D721Med (cell line): ENCODE measurements at places on chromosomes 2 and 18.

DNA sequence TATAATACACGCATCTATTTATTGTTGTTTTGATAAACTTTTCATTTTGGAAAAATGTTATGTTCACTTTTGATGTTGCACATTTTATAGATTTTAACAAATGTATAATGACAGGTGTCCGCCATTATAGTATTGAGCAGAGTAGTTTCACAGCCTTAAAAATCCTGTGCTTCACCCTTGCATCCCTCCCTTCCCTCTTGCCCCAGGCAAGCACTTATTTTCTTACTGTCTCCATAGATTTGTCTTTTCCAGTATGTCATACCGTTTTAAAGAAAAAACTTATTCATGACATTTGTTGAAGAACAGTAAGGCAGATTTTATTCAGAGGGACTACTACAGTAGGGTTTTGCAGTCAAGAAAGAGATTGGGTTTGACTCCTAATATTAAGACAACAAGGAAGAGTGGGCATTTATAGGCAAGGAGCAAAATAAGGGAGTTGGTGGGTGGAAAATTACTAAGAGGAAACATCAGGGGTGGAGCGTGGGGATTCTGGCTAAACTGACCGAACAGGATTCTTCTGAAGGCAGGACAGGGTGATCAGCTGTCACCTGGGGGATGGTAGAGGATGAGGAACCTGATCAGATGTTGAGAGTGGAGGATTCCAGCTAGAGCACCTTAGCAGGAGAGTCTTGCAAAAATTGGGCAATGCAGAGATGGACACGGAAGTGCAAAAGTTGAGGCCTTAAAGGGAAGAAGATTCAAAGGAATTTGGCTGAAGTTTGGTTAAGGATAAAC is 108.8 kb downstream of the NCK2 start:
- DNase-seq: no peak

DNA sequence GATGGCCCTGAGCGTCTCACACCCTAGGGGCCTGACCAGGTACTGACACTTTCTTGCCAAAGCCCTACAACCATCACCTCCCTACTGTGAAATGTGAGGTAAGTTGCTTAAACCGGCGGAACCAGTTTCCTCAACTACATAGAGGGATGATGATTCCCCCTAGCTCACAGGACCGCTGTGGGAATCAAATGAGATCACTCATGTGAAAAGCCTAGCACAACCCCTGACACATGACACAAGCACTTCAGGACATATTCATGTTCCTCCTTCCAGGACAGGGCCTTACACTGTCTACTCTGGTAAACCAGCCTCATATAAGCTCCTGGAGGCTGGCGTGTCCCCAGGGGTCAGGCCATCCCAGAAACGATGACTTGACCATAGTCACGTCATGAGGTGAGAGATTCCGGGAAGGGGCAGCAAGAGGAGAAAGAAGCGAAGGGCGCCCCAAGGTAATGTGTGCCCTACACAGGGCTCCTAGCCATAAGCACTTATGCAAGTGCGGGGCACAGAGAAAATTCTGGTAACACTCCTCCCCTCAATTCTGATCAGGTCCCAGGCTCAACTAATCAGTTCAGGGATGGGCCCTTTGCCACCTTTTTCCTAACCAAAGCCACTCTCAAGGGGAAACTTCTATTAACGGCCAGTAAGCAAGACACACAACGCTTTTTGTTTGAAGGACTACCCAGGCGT is 49.5 kb downstream of the C2orf42 start:
- no peak for DNase-seq

GRCh38 chr2:105442056-105442455 is 43.2 kb upstream of the FHL2 start:
- no peak for DNase-seq

DNA sequence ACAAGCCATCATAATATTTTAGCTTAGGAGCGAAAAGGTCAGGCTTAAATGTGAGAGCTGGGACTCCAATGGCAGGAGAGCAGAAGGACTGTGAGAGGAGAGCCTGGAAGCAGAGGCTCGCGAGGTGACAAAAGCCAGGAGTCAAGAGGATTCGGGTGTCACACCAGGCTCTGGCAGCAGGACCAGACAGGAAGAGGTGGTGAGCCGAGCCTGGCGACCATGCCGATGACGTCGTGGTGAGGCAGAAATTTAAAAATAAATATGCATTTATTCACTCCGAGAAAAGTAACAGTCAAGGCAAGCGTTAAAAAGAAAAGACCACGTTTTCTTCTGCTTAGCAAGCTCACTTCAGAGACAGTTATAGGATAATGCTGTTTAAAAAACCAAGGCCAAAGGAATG is 31.3 kb upstream of the ZNF236 start:
- no peak for DNase-seq

GRCh38 chr18:4831791-4832375 is 365.2 kb downstream of the AKAIN1 start:
- DNase-seq: no peak

- no peak for DNase-seq
Observed at GRCh38 chr2:75589391-75590105, 28.8 kb upstream of the EVA1A start.

DNA sequence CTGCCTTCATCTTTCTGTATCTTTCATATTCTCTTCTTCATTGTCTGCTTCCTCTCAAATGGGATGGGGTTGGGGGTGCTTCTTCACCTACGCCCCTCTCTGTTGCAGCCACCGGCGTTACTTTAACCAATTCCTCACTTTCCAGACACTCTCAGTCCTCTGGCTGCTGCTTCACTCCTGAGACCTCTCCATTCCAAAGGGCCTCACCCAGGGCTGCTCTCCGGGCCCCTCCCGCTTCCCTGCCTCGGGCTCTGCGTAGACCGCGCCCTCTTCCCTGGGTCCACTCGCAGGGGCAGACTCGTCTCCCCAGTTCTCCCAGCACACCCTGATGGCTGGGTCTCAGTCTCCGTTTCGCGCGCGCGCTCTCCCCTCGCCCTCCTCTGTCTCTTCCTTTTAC is 926 bp downstream of the SERPINB8 start:
- DNase-seq: no peak

DNA sequence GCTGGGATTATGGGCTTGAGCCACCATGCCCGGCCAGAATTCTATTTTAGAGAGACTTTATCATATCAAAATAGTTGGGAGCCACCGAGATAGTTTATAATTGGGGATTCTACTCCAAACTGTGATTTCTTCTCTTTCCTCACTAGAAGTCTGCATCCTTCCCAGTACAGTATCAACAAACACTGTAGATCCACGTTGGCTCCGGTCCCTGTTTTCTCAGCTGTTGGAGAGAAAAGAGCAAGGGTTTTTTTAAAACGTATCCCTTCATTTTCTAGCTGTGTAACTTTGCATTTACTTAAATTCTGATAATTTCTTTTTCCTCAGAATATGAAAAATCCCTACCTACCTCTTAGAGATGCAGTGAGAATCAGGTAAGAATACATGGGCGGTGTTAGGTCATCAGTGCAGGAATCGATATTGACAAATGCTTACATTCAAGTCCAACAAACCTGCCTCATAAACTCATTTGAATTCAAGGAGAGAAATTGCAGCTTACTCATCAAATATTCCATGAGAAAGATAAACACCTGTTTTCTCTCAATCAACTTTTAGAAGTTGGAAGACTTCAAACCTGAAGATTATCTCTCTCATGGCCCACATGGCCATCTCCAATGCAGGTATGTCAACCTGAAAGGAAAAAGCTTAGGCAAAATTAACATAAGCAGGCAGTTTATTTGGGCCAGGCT is 17.7 kb upstream of the PDCL3 start:
- no peak for DNase-seq

DNA sequence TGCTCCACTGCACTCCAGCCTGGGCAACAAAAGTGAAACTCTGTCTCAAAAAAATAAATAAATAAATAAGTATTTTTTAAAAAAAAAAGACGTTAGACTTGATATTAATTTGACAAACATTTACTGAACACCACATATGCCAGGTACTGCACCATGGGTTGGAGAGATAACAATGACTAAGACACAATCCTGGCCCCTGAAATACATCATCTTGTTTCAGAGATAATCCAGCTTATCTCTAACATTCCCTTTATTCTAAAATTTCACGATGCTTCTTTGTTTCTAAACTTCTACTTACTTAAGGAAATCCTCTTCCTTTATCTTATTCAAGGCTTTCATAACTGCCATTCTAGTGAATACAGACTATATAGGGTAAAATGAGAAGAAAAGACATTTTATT is 55.0 kb upstream of the PEX13 start:
- DNase-seq: no peak

DNA sequence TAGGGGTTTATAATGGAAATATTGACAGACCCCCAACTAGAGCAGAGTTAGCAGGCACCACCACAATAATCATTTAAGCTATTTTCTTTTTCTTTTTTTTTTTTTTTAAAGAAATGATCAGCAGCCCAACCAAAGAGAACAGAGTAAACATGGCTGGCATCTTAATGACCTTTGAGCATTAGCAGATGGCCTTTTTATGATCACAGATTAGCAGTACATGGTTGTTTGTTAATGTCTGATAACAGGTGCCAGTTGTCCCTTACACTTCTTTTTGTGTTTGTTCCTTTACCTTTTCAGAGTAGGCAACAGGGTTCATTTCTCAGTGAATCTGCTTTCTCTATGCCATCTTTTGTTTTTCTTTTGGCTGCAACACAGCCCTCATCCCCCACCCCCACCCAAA is 747.0 kb downstream of the BCL11A start:
- no peak for DNase-seq

GRCh38 chr2:72750466-72750865 is 75.4 kb downstream of the EXOC6B start:
- DNase-seq: no peak

GRCh38 chr2:176817061-176817565 is 395.5 kb upstream of the HNRNPA3 start:
- DNase-seq: no peak

- DNase-seq: peak; percentile 84
Observed at GRCh38 chr2:121095257-121096080, 189.5 kb downstream of the TFCP2L1 start.

DNA sequence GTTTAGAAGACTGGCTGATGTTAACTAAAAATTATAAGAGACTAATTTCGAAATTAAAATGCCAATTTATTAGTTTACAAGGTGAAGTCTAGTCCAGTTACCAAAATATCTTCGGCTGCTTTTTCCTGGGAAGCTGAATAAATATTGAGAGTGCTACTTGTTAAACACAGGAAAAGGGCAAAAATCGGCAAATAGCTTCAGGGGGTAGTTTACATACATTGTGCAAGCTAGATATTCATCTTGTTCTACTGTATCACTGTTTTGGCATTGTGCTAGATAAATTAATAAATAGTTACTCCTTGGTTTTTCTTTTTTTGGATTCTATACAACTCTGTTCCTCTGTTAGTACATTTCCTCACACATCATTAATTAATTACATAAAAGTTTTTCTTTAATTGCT is 29.3 kb downstream of the NHEJ1 start:
- DNase-seq: no peak

DNA sequence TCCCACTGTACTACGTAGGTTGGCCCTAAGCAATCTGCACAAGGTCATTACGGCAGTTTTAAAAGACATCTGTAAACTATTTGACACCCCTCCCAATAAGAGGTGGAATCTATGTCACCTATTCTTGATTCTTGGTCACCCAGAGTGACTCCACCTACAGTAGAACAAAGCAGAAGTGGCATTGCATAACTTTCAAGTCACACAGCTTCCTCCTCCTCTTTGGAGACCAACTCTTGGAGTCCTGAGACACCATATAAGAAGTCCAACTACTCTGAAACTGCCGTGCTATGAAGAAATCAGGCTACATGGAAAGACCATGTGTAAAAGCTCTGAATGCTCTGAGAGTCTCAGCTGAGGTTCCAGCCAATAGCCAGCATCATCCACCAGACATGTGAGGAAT is 253.5 kb upstream of the CDH20 start:
- DNase-seq: no peak

DNA sequence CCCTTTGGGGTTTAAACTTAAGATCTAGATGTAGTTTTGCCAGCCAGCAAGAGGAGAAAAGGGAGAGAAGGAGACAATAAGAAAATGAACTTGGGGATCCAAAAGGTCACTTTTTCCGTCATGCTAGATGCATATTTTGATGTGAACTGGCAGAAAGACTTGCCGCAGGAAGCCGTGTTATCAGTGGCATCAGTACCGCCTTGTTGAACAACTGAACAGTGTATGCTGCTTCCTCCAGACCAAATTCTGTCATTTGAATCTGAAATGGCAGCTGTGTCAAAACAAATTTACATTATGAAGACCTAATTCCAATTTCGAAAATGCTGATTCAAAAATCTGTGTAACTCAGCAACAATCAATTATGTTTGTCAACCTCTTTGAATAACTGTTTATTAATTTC is 42.1 kb downstream of the TMEM200C start:
- no peak for DNase-seq

GRCh38 chr2:68877079-68877772 is 6.0 kb upstream of the BMP10 start:
- no peak for DNase-seq

- no peak for DNase-seq
Observed at GRCh38 chr2:9214873-9215272, 8.3 kb downstream of the ASAP2 start.

- DNase-seq: no peak
Observed at GRCh38 chr18:52826994-52827393, 487.0 kb downstream of the DCC start.

DNA sequence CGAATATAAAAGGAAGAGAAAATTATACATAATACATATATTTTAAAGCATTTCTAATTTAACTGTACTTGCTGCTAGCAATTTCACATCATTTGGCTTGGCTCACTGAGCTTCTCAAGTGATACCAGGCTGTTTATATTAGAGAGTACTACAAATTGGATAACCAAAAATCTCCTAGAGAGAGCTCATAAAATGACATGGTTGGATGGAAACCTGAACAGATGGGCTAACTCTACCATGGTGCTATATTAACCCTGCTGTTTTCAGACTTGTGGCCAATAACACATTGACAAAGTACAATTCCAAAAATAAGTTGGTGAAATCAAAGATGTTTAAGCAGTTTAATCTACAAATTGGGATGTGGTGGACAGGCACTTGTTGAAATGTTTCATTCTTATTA is 364.4 kb upstream of the GCFC2 start:
- no peak for DNase-seq

DNA sequence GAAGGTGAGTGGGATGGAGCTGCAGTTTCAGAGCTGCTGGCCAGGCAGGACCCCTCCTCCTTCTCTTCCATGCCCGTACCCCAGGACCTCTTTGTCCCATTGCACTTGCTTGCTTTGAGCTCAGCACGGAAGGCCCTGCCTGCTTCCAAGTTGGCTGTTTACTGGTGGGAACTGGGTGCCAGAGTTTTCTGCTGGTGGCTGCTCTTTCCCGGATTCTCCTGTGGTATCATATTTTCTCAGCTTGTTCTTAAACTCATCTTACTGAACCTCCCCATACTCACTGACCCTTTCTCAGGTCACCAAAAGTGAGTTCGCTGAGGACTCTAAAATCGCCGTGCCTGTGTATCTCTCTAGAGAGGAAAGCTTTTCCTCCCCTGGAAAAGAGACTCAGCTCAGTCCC is 297.7 kb upstream of the TNP1 start:
- no peak for DNase-seq

GRCh38 chr2:40400336-40400953 is 51.4 kb downstream of the SLC8A1 start:
- DNase-seq: no peak

DNA sequence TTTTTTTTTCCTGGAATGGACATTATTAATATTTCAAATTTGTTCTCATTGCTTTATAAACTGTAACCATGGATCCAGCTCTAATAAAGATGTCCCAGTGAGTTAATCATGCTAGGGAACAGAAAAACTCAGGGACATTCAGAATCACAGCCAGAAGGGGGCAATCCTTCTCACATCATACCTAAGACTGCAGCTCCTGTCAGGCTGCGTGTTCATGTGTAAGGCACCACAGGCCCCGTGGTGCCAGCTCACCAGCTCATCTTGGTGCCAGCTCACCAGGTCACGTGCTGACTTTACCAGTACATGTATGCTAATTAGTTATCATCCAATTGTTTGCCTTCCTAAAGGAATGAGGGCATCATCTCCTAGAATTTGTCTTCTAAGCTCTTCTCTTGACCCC is 84.7 kb upstream of the NEDD4L start:
- DNase-seq: no peak
